NCI-H2081 (cell line): ENCODE measurements at places on chromosomes 1 and 21.

DNA sequence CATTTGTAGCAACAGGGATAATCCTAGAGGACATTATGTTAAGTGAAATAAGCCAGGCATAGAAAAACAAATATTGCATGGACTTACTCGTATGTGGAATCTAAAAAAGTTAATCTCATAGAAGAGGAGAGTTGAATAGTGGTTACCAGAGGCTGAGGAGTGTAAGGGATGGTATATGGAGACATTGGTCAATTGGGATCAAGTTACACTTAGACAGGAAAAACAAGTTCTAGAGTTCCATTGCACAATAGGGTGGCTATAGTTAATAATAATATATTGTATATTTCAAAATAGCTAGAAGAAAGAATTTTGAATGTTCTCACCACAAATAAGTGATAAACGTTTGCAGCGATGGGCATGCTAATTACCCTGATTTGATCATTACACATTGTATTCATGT, 354.6 kb downstream of the SEC16B start:
- DNase-seq = no peak

- DNase-seq = no peak
These were observed 141.7 kb downstream of the NPHP4 start for GRCh38 chr1:5850503-5850902.

DNA sequence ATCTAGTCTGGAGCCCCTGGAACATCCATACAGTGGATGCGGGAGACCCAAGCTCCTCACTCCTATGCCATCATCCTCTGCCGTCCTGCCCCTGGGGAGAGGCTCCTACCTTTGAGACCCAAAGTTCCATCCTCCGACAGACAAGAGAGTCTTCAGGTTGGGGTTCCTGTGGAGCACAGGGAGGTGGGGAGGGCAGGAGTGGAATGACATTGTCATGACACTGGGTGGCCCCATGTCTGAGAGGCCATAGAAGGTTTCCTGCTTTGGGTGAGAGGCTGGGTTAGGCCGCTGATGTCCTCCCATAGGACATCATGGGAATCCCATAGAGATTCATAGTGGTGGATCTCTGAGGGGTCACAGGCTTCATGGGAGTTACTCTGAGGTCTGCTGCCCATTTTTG, 2.0 kb downstream of the CHI3L1 start:
- DNase-seq = no peak

GRCh38 chr1:11525151-11525505, 46.2 kb downstream of the DISP3 start:
- no peak for DNase-seq

- DNase-seq = no peak
These were observed 50.7 kb downstream of the SYT2 start for GRCh38 chr1:202659541-202659940.

GRCh38 chr1:206738370-206739366, 31.9 kb upstream of the IL19 start:
- peak; percentile 19 for DNase-seq

- no peak for DNase-seq
These were observed 103.4 kb downstream of the TENT5C start for GRCh38 chr1:117709249-117709691.

DNA sequence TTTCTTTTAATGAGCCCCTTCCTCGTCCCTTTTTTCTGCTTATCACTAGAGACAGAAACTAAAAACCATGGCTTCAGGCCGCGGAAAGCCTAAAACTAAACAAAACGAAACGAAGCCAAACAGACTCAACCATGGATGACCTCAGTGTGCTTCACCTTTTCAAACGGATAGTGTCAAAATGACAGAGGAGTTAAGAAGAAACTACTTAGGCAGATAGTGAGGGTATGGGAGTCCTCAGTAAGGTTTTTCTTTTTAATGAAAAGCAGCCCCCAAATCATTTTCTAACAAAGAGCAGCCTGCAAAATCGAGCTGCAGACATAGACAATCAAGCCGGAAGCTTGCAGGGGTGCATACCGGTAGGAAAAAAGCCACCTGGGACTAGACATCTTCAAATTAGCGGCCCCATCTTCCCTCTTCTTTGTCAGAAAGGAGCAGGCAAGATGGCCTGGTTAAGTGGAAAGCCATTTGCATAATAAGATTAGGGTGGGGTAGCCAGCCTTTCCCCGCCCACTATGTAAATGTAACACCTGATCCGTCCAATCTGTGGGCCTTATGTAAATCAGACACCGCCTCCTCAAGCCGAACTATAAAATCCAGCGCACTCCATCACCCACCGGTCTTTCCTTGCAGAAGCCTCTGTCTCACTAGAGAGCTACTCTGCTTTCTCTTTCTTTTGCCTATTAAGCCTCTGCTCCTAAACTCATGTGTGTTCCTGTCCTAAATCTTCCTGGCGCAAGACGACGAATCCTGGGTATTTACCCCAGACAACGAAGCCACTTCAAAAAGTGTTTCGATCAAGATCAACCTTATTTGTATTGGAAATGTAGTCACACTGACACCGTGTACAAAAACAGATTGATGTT, 6.2 kb upstream of the ERO1B start:
- peak; percentile 88 for DNase-seq

- no peak for DNase-seq
These were observed 73.8 kb downstream of the BCAR3 start for GRCh38 chr1:93607814-93608186.

DNA sequence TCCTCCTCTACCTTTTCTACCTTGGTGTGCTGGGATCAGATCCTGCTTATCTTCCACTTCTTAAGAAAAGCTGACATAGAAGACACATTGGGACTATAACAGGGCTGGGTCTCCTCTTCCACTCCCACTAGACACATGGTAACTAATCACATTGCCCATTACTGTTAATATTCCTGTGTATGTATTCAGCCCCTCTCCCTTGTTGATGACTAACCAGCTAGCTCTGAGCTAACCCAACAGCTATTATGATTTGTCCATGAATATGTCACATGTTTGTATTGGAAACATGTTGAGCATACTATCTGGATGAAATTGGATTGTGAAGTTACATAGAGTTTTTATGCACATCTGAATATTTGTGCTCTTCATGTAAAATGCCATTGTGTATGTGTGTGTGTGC, 52.9 kb downstream of the MPZL1 start:
- no peak for DNase-seq

- DNase-seq = peak; percentile 81
These were observed 121.9 kb downstream of the NME7 start for GRCh38 chr1:169245706-169246105.

DNA sequence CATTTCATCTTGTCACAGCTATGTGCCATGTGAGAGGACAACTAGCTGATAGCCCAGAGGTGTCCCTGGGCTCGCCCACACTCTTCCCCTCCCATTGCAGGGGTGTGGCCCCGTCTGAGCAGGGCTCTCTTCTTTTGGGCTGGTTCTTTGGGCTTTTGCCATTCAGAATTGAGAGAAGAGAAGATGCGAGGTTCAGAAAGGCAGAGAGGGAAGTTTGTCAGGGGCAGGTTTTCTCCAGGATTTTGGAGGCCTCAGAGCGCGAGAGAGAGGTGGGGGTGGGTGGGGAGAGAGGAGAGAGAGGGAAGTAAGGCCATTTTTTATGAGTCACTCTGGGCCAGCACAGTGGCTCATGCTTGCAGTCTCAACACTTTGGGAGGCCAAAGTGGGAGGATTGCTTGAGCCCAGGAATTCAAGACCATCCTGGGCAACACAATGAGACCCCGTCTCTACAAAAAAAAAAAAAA, 5.2 kb downstream of the IFI6 start:
- no peak for DNase-seq

DNA sequence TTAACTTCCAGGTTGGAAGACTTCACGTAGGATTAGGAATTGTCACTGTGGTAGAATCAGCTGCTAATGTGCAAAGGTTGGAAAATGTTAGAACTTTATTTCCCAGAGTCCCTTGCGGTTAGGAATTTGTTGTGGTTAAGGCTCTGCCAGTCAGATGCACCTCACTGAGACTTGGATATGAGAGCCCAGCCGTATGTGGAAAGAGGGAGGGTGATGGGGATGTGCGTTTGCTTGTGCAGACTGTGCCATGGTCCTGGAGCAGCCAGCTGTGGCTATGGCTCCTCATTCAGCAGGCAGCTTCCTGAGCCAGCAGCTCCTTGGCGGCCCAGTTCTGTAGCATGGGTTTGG, 12.5 kb downstream of the S100A10 start:
- no peak for DNase-seq
